CD4-positive, alpha-beta T cell (primary cell): ENCODE measurements at places on chromosomes 16 and 17. TPM values are rescaled to one million over a fixed set of nuclear protein-coding genes. Genes with fewer than 3 reads are reported as not detected.

GRCh38 chr17:36118477-36119353 lies 15.1 kb downstream of the CCL4 start:
- DNase-seq, result no peak

DNA sequence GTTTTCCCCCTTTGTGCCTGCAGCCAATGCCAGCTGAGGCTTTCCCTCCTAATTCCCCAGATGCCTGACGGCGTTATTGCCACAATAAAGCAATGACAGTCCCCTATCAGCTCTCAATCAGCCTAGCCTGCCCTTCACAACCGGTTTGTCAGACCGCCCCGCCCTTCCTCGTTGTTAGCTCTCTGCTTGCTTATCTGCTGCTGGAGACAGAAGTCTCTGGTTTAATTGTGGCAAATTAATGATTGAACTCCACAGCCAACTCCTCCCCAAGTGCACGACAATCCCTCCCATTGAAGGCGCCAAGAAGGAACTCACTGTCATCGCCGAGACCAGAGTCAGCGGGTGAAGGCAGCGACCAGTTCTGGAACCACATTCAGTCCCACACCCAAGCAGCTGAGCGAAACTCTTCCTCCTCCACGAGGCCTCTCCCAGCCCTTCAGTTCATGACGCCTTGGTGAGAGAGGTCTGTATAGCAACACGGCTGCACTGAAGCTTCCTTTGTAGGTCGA lies 474.4 kb downstream of the SLC39A11 start:
- peak; percentile 33 for DNase-seq

- no peak for DNase-seq
These were observed 253.0 kb downstream of the HS3ST3B1 start for GRCh38 chr17:14553847-14554246.

GRCh38 chr17:76691379-76692191 lies 19.2 kb downstream of the MXRA7 start:
- no peak for DNase-seq

DNA sequence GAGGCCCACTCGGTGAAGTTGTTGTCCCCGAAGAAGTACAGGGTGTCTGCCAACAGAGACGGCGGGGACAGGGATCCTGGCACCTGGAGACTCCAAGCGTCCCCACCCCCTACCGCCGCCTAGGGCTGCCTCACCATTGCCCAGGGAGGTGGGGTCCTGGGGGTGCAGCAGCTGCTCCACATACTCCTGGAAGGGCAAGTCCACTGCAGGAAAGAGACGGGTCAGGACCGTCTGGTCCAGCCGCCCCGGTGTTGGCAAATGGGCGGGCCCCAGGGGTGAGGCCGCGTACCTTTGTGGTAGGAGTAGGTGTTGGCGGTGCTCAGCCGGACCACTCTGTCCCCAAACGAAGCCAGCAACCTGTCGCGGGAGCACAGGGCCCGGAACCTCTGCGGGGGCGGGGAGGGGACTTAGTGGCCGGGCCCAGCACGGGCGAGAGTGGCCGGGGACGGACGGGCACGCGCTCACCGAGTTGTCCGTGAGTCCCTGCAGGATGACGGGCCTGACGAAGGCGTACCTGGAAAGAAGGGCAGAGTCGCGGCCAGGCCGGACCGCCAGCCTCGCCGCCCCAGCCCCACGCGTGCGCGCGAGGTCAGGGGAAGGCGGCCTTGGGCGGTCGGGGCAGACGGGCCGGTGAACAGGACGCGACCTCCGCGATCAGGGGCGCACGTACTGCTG lies 601 bp downstream of the JMJD8 start:
- no peak for DNase-seq

JPH3 gene
- total RNA-seq, result not detected

CCDC154 gene
- total RNA-seq, result 3.0 TPM

NPIPB9 gene
- total RNA-seq, result 1.9 TPM

- no peak for DNase-seq
These were observed 57.8 kb upstream of the CACNG5 start for GRCh38 chr17:66776999-66777688.

DNA sequence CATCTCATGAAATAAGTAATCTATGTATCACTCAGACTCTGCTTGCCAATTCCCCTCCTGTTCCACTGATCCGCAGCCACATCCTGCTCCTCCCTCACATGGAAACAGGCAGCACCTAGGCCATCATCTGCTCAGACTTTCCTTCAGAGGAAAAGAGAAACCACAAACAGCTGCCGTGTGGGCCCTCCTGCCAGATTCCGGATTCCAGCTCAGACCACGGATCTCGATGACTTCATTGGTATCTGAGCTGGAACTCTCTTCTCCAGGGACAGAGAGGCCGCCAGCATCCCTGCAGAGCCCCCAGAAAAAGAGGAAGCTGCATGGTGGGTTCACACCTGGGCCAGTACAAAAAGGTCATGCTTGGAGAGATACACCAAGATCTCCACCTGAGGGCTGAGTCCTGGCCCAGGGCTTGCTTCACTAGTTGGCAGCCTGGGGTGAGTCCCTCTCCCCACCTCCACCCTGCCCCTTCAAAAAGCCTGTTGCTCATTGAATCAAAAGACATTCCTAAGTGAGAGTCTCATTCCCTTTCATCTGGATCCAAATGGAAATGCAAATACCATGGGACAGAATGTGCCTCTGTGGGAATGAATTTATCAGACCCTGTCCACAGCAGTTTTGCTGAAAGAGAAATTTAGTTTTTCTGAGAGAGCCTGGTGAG lies 47.2 kb downstream of the HOXB1 start:
- DNase-seq, result no peak

DNA sequence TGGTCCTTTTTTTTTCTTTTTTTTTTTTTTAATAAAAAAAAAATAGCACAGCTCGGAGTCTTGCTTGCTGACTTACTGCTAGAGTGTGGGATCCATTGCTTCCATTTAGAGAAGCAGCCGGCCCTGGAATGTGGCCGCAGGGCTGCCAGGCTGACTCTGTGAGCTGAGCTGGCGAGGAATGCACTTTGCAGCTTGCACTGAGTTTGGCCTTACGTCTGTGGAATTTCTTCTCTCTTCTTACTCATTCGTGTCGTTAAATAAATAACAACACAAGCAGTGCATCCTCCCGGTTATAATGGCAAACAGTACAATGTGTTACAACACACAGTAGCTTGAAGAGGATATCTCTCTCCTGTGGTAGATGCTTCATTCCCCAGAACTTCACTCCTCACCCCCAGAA lies 69.2 kb downstream of the PRKCB start:
- DNase-seq, result no peak

DNA sequence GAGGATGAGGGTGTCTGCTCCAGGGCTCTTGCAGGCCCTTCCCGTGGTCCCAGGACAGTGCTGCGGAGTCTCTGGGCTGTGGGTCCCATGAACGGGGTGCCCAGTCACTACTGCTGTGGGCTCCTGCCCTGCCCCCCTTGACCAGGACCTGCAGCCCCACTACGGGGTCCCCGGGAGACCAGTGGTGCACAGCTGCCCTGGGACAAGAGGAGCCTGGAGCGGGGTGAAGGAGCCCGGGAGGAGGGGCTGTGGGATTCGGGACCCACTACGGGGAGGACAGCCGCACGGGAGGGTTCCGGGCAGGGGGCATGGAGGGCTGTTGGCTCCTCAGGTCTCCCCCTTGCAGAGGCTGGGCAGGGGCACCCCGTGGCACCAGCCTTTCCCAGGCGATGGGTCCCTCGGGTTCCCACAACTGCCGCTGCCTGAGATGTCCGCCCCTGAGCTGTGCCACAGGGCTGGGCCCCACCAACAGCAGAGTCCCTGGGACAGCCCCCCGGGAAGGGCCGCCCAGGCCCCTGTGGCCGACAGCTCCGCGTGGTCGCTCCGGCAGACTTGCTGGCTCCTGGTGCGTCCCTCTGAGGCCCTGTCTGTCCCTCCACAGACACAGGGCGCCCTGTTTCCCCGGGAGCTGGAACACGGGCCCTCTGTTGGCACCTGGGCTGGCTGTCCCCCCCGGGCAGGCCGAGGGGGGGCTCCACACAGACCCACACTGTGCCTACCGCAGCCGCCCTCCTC lies 52.1 kb upstream of the GNG13 start:
- no peak for DNase-seq

DNA sequence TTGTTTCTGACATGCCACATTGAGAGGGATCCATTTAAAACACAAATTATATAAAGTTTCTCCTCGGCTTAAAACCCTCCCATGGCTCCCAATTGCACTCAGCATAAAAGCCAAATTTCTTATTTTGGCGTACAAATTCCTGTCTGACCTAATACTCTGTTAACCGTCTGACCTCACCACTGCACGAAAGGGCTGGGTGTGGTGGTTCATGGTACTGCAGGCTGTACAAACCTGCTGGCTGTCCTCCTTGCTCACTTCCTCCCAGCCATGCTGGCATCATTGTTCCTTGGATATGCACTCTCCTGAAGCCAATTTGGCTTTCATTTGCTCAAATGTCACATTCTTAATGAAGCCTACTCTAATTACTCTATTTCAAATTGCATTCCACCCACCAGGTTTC lies 301.6 kb upstream of the C16orf82 start:
- no peak for DNase-seq

GPR179 gene
- total RNA-seq, result not detected

DNA sequence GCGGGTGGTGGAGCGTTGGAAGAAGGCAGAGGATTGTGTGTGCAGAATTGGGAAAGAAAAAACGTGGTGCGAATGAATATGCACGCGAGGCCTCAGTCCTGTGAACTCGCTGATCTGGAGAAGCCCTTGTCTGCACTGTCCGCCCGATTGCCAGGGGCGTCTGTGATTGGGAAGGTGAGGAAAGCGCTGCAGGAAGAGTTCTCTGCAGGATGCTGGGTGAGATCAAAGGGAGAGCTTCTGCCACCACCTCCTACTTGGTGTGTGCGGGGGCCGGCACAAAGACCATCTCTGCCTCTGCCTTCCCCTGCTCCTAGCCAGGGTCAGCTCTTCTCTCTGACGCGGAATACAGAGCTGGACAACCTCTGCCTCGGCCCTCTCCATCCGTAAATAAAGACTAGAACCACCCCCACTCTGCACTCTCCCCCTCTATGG lies 841 bp upstream of the RAB5C start:
- no peak for DNase-seq

GRCh38 chr17:43616852-43617251 lies 44.9 kb downstream of the MEOX1 start:
- DNase-seq, result no peak

GRCh38 chr17:1043601-1044251 lies 46.8 kb downstream of the TIMM22 start:
- DNase-seq, result no peak

KRT40 gene
- total RNA-seq, result not detected

MEIOB gene
- total RNA-seq, result not detected
